ENCODE measurements at places on chromosomes 16 and 17.

DNA sequence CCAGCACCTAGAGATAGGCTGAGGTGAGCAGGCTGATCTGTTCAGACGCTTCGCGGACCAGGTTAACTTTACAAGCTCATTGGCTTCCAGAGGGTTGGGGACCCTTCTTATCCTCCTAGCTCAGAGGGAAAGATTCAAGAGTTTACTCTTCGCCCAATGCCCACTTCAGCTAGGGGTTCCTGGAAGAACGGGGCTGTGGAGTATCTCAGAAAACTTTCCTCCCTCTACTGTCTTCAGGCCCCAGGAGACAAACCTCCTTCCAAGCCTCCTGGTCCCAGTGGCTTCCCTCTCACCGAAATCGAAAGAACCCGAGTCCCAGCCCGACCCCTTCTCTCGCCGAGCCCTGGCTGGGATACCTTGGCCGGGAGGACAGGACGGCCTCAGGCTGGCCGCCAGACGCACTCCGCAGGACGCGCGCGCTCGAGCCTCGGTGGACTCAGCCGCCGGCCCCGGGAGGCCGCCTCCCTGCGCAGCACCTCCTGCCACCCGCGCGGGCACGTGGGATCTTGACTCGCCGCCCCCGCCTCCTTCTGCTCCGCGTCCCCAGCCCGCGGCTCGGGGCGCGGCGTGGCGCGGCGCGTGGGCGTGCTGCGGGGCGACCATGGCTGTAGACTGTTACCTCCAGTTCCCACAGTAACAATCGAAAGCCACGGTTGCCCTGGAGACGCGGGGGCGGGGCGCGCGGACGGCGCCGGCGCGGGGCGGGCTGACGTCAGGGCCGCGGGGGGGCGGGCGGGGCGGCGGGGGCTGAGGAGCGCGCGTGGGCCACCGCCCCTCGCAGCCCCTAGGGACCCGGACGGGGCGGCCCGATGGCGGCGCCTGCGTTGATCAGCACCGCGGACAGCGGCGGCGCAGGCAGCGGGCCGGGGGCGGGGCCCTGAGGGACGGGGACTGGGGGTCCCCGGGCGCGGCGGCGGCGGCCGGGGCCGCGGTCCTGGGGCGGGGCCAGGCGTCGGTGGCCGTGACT lies 5.3 kb upstream of the HIC1 start:
- peak; percentile 94 for DNase-seq

- DNase-seq: peak; percentile 17
Measured at GRCh38 chr16:87076950-87077749, 240.0 kb downstream of the C16orf95 start.

- DNase-seq: no peak
Measured at GRCh38 chr16:3158026-3158509, 23.2 kb downstream of the ZNF213 start.

DNA sequence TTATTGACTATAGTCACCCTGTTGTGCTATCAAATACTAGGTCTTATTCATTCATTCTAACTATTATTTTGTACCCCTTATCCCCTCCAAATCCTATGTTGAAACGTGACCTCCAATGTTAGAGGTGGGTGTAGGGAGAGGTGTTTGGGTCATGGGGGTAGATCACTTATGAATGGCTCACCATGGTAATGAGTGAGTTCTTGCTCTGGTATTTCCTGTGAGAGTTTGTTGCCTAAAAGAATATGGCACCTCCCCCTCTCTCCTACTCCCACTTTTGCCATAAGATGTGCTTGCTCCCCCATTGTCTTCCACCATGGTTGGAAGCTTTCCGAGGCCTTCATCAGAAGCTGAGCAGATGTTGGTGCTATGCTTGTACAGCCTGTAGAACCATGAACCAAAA lies 59.3 kb upstream of the BRD7 start:
- no peak for DNase-seq

DNA sequence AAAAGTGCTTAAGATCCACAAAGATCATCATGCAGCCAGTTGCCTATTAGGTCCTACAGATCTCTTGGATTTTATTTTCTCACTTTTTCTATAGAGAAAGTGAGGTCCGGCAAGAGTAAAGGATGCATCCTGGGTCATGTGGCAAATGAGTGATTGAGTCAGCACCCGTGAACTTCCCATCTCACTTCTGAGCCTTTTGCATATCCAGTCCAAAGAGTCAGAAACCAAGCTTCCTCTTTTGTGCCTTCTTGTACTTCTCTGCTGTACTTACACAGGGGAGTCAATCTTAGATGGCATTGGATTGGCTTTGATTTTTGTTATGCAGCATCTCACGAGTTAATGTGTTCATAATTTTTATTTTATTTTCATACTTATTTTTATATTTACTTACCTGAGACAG lies 114.2 kb upstream of the IRX5 start:
- DNase-seq: no peak

DNA sequence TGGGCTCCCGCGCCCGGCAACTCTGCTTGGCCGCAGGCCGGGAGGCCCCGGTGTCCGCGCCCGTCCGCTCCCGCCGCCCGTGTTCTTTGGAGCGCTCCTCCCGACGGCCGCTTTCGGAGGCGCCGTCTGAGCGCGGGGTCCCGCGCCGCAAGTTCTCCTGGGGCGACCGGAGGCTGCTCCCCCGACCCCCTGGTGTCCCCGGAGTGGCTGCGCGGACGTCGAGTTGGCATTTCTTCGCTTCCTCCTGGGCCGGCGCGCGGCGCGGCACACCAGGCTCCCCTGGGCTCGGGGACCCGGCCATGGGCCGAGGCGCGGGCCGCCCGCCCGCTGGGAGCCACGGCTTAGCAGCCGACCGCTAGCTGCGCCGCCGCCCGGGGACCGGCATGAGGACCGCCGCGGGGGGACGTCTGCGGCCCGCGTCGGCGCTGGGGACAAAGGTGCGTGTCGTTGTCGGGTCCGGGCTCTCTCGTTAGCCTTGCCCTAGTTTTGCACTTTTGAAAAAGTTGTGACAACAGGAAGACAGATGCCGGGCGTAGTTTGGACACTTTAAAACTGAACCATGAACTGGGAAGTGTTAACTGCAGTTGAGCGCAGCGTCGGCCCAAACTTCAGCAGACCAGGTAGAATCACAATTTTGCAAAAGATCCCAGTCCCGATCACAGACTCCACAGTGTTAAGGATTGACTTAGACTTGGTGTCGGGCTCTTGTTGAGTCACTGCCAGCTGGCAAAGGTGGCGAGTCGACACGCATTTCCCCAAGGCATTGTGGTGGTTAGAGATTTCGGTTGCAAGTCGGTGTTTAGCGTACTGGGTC lies 700 bp downstream of the UBN1 start:
- peak; percentile 23 for DNase-seq
